ENCODE measurements at places on chromosomes 2 and 18.

- DNase-seq, result no peak
These were observed 189.3 kb downstream of the ANAPC1 start for GRCh38 chr2:111694700-111695101.

- DNase-seq, result no peak
These were observed 62.8 kb upstream of the DTNA start for GRCh38 chr18:34647251-34647650.

- no peak for DNase-seq
These were observed 1.4 kb upstream of the MBP start for GRCh38 chr18:77133835-77134496.

DNA sequence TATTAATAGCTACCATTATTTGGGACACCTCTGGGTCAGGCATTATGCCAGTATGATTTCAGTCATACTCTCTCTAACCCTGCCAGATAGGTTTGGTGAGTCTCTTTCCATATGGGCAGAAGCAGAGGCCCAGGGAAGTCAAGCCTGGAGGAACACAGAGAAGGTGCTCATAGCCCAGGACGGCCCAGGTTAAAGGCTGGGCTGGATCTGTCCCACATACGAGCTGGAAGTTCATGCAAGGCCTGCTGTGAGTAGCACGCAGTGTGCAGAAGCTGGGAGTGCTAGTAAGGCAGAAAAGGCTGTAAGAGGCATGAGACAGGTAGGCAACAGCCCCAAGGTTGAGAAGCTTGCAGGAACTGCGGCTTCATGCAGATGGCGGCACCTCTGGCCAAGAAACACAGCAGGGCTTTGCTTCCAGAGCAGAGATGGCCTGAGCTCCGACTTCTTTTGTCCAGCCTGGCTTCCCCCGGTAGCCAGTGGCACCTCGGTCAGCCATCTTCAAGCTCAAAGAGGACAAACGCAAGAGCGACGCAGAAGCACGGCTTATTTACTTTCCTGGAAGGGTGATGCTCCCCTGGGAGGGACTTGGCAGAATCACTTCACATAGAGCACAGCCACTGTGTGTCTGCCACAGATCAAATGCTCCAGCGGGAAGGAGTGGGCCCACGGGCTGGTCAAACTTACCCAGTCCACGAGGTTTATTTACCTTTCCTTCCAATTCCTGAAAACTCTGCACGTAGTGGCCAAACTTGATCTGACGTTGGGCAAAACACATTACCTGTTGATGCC, 58.5 kb upstream of the MAP4K4 start:
- no peak for DNase-seq

- no peak for DNase-seq
These were observed 13.4 kb upstream of the CELF4 start for GRCh38 chr18:37578886-37579513.

GRCh38 chr2:177784745-177785067, 287.9 kb downstream of the PDE11A start:
- no peak for DNase-seq

DNA sequence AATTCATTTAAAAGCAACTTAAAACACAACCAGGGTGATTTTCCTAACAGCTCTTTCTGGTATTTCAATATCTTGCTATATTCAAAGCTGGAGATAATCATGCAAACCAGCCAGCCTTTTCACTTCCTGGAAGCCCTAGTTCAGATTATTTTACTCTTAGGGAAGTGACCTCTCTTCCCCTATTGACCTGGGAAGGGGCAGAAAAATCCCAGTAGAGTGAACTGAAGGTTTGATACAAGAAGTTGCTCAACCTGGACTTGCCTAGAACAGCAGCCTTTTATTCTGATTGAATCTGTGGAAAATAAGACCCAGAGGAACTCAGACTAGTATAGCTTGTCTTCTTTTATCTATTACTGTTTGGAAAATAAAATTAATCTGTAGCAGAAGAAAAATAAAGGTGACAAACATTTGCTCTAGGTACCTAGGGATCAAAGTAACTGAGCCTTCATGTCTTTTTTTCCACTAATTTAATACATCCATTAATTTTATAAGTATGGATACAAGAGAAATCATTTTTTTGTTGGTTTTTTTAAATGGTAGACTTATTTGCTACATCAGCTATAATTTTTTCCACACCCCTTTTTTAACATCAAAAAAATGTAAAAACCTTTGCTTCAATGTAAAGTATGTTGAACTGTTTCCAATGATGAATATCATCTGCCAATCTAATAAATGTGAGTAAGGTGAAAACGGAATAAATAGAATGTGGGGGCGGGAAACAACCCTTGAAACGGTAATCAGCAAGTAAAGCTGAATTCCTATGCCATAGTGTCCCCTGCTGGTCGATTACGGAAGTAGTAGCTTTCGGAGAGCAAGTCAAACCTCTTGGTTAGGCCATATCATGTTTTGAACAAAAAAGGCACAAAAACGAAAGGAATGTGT, 629.9 kb downstream of the NRXN1 start:
- DNase-seq, result peak; percentile 47

- no peak for DNase-seq
These were observed 41.5 kb downstream of the PRELID3A start for GRCh38 chr18:12449051-12449785.

- no peak for DNase-seq
These were observed 7.6 kb downstream of the ITGA6 start for GRCh38 chr2:172434821-172435605.

- DNase-seq, result no peak
These were observed 56.8 kb downstream of the KIAA2012 start for GRCh38 chr2:202129841-202130240.

Data from globus pallidus (tissue), 1 donor.